Panc1 (cell line): ENCODE measurements at places on chromosomes 16 and 17.

DNA sequence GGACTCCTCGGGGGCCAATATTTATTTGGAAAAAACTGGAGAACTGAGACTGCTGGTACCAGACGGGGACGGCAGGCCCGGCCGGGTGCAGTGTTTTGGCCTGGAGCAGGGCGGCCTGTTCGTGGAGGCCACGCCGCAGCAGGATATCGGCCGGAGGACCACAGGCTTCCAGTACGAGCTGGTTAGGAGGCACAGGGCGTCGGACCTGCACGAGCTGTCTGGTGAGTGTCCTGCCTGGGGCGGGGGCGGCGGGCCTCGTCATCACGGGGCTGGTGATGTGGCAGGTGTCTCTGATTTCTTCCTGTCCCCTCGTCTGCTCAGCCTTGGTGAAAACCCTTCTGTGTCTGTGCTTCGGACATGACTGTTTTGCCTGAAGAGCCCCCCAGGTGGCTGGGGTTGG lies 5.7 kb downstream of the METRNL start:
- DNase-seq = no peak

DNA sequence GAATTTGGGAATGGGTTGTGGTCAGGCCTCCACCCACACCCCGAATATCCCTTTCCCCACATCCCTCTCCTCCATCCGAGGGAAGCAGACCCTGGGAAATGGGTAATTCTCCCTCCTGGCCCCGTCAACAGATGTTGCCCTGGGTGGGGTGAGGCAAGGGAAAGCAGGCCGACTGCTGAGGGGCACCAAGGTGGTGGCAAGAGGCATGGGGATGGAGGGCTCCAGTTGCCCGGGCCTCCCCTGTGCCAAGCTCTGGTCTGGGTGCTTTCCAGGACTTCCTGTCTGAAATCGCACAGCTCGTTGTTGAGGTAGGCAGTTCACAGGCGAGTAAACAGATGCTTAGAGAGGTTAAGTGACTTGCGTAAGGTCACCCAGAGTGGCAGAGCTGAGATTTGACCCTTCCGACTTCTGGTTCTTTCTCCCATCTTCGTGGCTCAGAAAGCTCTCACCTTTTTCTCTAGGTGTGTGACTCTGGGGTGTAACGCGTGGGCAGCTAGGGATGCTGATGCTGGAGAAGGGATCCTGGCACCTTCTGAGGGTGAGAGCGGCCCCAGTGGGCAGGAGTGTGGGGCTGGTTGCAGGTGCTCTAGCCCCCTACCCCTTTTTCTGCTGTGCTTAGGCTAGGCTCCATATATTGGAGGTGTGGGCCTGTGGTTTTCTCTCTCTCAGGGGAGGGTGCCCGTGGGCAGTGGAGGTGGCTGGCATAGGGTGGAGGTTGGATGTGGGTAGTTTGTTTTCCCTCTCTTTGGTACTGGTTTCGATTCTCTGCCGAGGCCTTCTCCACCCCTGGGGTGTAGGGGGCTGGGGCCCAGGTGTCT lies 17.2 kb downstream of the RARA start:
- no peak for DNase-seq

DNA sequence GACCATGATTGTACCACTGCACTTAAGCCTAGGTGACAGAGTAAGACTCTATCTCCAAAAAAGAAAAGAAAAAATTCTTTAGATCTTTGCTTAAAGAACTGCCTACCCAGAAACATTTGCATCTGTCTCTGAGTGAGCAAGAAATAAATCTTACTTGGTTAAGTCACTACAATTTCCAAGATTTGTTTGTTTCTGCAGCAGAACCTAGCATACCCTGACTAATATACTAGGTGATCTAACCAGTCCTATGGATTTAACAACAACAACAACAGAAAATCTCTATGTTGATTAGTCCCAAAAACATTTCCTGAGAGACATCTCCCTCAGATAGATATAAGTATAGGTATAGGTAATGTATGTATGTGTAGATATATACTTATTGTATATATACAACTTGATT lies 549.3 kb upstream of the PSMD7 start:
- no peak for DNase-seq

GRCh38 chr16:63171545-63171944 lies 1135.3 kb upstream of the CDH8 start:
- no peak for DNase-seq

GRCh38 chr17:7557775-7558543 lies 591 bp upstream of the TNFSF13 start:
- no peak for DNase-seq
